ENCODE measurements at places on chromosomes 6 and 20. TPM values are rescaled to one million over a fixed set of nuclear protein-coding genes. Genes with fewer than 3 reads are reported as not detected.

Gene SCRT2
- polyA plus RNA-seq, result 0.13 TPM

GRCh38 chr6:165573671-165574070, 89.4 kb downstream of the PDE10A start:
- peak; percentile 27 for DNase-seq

GRCh38 chr6:18132346-18132745, 9.9 kb upstream of the NHLRC1 start:
- no peak for DNase-seq

Gene EIF6
- polyA plus RNA-seq, result 142 TPM

GRCh38 chr6:109877028-109878004, 100.8 kb upstream of the GPR6 start:
- DNase-seq, result peak; percentile 66

Gene FHL5
- 94.5 TPM for polyA plus RNA-seq

Gene GSTA1
- polyA plus RNA-seq, result 577 TPM

DNA sequence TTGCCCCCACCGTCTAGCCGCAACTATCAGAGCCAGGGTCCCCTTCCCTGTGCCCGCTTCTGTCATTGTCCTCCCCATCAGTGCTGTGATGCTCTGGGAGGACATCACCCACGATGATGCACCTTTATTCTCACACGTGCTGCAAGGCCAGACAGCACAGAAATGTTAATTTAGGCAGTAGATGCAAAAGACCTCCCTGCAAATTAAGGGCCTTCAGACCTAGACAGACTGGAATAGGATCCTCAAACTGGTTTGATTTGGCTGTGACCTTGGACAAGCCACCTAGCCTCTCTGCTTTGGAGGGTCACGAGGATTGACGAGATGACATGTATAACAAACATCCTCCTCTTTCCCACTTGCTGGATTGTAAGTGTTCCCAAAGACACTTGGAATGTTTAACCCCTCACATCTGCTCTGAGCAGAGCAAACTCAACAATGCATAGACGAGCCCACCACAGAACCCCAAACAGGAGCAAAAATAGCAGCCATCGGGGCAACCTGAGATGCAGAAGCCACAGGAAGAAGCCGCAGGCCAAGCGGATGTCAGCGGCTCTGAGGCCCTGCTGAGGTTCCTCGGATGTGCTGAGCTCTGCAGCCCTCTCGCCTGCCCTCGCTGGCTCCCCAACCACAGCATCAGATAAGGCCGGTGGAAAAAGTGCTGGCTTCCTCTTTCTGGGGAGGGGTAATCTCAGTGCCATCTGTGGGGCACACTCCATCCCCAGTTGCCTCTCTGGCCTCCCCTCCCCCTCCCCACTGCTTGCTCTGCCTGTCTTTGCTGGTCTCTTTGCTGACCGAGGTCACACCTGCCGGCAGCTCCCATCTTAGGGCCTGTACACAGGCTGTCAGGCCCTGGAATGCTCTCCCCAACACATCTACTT, 35.3 kb downstream of the TOX2 start:
- DNase-seq, result no peak

Gene SLC22A1
- 0.90 TPM for polyA plus RNA-seq

DNA sequence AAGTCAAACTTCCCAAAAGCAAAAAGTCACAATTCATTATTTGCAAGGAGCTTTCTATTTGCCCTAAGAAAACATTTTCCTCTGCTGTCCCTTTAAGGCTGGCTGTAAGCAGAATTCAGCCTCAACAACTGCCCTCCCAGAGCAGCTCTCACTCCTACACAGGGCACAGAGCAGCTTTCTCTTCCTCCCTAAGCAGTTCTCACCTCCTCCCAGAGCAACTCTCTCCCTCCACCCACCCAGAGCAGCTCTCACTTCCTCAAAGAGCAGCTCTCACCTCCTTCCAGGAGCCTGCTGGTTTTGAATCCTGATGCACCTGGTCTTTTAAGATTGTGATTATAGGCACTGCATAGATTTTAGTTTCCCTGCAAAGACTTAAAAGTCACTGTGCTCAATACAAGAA, 120.6 kb upstream of the TMEM181 start:
- peak; percentile 58 for DNase-seq

DNA sequence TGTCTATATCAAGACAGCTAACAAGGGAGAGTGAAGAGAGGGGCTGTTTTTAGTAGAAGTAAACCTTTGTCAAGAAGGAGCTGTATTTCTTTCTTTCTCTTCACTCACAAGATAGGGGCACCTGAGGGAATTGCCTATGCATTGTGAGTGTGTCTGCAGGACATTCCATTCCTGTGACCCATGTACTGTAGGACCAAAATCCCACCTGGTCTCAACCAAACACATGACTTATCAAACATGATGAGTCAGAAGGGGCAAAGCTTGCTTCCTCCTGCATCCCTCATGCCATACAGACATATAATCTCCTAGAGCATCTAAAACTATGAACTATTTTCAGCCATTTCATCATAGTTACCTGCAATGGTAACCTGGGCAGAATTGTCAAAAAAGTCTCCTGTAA, 21.8 kb downstream of the PKHD1 start:
- DNase-seq, result no peak

DNA sequence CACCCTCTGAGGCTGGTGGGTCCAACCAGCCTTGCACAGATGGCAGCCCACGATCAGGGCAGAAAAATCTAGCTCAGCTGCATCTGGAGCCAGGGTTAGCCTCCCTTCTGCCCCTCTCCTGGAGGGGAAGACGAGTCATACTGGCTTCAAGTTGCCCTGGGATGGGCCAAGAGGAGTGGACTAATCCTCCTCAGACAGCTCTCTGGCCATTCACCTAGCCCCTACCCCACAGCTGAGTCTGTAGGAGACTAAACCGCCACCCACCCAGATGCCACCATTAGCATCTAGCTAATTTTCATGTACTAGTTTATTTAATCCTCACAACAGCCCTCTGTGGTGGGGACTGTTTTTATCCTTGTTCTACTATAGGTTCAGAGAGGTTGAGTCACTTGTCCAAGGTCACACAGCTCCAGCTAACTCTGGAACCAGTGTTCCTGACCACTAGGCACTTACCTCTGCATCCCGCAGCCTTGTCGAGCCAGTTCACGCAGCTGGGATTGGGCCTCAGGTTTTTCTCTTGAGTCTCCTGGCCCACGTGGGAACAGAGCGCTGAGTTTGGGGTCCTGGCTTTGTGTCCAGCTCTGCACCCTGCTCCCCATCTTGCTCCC, 48.5 kb upstream of the CCDC167 start:
- DNase-seq, result no peak
